GM23248 (cell line): ENCODE measurements at places on chromosomes 2 and 18. TPM values are rescaled to one million over a fixed set of nuclear protein-coding genes. Genes with fewer than 3 reads are reported as not detected.

FHL2 gene
- polyA plus RNA-seq, result 598 and 610 TPM in 2 replicates

SALL3 gene
- not detected in 2 replicates for polyA plus RNA-seq

DNA sequence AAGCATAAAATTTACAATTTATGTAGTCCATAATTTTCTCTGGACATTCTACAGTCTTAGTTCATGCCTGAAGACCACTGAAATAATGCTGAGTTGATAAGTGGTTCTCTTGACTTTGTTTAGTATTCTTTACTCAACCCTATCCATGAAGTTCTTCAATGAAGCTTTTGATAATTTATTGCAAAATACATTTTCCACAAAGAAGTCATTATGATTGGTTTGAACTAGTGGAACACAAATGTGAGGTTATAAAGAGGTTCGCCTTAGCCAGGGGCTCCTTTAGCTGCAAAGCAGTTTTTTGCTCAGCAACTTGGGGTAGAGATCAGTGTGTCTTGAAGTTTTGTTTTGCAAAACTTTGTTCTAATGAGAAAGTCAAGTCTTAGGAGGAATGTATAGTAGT lies 5.9 kb downstream of the BCL2L11 start:
- no peak for DNase-seq

DNA sequence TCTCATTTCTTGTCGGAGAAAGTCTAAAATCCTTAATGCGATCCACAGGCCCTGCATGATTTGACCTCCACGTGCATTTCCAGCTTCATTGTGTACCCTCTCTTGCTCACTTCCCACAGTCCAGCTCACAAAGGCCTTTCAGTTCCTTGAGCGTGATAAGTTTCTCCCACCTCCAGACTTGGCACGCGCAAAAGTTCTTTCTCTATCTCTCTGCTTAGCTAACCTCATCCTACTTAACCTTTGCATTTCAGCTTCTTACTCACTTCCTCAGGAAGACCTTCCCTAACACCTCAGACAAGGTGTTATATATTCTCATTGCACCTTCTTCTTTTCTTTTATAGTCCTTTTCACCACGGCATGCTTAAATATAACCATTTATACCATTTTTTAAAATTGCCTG lies 124.8 kb upstream of the XPO1 start:
- DNase-seq, result no peak

DNA sequence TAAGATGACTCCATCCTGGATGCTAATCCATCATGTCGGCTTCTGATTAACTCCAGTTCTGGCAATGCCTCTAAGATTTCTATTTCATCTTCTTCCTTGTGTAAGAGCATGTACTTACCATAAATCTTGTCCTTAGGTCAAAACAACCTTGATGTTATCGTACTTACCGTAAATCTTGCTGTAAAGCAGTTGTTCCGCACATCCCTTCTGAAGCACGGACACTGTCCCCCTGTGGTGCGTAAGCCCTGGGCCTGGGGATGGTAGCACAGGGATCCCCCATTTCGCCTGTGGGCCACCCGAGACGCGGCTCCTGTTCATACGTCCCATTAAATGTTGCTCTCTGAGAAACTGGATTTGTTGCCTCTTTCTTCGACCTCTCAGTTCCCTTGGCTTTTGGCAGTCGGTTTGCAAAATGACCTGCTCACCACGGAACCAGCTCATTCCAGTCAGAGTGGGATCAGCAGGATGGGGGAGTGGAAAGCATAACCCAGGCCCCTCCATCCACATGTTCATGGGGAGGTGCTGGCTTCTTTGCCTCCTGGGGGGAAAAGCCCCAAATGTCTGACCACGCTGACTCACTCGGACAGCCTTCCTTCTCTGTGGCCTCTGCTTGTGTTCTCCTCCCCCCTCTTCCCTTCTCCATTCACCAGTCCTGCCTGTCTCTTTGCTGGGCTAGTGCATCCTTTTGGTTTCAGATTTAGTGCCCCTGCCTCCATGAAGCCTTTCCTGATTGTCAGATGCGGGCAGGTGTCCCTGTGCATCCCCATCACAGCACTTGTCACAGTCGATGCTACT lies 49.9 kb downstream of the RAB31 start:
- DNase-seq, result peak; percentile 38

GRCh38 chr2:205375461-205376448 lies 306.5 kb upstream of the NRP2 start:
- no peak for DNase-seq

- no peak for DNase-seq
These were observed 862.6 kb downstream of the BCL11A start for GRCh38 chr2:59690849-59691248.
